Suprapubic skin (tissue), 4 donors: ENCODE measurements at places on chromosomes 4 and X. TPM values are rescaled to one million over a fixed set of nuclear protein-coding genes. Genes with fewer than 3 reads are reported as not detected.

Gene ATRX
- 93.6 TPM for total RNA-seq

Gene GPR143
- 9.8 TPM for total RNA-seq

Gene SMIM10L2A
- total RNA-seq, result 1.7 TPM

Gene CHIC2
- total RNA-seq, result 60.3 TPM

DNA sequence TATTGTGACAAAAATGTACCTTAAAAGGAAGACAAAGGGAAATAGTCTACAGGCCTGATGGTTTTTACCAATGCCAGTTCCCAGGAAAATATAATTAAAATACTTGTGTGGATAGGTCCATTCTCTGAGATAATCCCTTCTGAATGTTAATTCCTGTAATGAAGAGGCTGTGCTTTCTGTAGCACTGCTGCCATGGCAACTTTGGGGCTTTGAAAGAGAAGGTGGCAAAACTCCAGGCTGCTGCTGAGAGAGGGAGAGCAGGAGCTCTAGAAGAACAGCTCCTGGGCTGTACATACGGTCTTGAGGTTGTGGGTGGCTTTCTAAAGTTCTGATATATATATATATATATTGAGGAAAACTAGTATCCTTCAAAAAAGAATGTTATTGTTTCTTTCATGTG, 125.4 kb downstream of the PDLIM5 start:
- DNase-seq, result no peak

DNA sequence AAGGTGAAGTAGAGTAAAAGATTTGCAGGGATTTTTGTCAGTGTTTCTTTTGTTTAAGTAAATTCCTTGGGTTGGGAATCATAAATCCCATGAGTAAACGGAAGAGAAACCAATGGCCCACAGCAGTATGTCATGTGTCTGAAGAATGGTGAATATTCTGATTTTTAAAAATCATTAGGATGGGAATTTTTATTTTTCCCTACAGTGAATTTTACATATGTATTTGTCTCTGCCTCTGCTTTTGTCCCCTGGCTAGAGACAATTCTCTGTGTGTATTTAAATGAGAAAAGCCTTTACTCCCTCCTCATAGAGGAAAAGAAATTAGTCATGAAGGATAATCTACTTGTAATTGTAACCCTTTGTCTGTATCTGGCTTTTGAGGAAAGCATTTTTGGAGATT, 152.1 kb downstream of the THOC2 start:
- no peak for DNase-seq

DNA sequence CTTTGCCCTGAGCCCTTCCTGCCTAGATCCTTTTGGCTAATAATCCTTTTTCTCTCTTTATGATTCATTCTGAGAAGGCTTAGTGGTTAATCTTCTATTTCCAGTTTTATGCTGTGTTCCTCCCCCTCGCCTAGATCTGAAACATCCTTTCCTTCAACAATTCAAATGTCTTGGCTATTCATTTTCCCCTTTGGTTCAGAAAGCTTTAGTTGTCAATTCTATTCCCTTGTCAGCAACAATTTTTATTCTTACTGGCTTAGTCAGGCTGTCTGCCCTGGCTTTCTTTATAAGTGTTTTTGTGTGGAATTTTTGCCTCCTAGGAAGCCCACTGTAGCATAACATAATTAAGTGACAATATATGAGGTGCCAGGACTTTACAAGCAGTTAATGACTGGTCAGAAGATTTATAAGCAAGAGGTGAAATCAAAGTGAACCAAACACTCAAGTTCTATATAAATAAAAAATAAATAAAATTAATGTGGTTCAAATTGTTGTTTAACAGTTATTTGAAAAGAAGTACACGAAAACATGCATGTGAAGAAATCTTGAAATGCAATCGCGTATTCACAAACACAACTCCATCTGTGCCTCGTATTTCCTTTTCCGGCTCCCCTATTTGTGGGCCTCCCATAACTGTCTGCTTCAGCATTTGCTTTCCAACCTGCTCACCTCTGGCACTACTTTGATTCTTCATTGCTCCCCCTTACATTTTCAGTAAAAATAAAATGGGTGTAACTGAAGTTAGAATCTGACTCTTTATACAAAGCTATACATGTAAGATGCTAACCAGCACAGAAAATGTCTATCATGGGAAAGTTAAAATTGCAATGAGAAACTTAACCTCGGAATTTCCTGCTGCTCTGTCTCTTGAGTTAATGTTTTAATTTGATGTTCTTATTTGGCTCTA, 235.4 kb downstream of the SPRY1 start:
- DNase-seq, result no peak

DNA sequence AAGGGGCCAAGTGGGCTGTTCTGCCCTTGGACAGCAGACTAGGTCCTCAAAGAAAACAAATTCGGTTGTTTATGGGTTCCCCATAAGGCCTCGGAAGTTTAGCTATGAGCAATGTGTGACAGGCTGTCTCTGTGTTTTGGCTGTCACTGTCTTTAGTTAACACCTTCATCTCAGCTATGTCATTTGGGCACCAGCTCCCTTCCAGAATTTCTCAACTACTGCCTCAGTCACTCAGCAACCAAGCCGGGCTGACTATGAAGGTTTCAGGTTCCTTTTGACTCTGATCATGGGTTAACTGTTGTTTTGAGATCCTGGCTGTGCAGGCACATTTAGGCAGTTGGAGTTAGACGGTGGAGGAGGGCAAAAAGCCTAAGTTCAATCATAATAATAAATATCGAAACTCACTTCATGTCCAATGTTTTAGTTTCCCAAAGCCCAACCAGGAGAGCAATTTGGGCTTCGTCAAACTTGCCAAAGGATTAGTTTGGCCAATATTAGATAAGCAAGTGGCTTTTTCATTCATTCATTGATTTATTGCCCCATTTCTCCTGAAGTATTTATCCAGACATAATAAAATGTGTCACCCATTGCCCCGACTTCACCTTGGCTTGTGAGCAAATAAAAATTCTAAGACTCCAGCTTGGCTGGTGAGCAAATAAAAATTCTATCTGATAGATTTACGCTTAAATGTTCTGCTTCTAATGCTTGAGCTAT, 9.1 kb upstream of the PAGE1 start:
- DNase-seq, result no peak

DNA sequence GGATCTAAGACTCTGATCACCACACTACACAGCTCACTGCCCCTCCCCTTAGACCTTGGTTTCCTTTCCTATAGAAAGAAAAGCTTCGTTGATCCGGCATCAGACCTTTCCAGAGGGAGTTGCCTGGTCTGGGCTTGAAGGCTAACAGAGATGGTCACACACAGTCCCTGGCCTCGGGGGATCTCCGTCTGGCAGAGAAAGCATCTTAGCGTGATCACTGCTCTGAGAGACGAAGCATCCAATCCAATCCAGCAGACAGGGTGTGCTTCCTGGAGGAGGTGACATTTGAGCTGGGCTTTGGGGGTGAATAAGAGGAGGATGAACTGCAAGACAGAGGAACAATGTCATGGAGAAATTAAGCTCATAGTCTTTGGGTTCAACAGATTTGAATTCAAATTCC, 49.5 kb downstream of the HTRA3 start:
- DNase-seq, result peak; percentile 41

DNA sequence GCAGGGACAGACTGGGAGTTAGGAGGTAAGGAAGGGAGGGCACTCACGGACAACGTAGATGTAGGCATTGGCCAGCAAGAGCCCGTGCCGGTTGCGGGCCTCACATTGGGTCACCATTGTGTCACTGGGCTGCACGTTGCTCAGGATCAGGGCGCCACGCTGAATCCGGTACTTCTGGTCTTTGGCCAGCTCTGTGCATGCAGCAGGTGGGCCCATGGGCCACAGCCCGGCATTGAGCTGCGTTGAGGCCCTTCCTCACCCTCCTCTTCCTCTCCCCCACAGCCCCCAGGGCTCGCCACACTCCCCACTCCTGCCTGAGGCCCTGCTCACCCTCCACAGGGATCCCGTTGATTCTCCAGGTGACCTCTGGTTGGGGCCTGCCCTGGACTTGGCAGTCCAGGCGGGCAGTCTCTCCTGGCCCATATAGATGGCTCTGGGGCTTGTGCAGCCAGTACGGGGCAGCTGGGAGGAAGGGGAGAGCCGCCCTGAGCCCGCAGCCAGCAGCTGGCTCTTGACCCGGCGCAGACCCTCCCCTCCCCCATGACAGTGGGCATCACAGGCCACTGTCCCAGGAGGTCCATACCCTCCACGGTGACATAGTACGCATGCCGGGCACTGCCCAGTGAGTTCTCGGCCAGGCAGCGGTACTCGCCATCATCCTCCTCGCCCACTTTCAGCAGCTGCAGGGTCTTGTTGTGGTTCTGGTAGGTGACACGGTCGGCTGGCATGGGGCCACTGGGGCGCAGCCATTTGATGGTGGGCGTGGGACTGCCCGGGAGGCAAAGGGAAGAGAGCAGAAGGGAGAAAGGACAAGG, 16.3 kb downstream of the L1CAM start:
- DNase-seq, result no peak

- no peak for DNase-seq
Measured at GRCh38 chr4:143431526-143432257, 81.8 kb upstream of the SMARCA5 start.

DNA sequence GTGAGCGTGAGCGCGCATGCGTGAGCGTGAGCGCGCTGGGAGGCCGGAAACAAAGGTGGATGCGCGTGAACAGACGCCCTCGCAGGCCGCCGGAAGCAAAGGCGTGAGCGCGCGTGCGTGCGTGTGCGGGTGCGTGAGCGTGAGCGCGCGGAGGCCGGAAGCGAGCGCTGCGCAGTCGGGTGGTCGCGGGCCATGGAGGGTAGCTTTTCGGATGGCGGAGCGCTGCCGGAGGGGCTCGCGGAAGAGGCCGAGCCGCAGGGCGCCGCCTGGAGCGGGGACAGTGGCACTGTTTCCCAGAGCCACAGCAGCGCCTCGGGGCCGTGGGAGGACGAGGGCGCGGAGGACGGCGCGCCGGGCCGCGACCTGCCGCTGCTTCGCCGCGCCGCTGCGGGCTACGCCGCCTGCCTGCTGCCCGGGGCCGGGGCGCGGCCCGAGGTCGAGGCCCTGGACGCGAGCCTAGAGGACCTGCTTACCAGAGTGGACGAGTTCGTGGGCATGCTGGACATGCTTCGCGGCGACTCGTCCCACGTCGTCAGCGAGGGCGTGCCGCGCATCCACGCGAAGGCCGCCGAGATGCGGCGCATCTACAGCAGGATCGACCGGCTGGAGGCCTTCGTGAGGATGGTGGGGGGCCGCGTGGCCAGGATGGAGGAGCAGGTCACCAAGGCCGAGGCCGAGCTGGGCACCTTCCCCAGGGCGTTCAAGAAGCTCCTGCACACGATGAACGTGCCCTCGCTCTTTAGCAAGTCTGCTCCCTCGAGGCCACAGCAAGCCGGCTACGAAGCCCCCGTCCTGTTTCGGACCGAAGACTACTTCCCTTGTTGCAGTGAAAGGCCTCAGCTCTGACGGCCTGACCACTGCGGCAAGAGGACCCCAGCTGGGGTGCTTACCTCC, at the start of gene BLOC1S4:
Gene BLOC1S4, plus strand, starts transcription at position 157 of the 894 bp plus-strand sequence. Its CDS starts 36 bp downstream, at position 193.
- DNase-seq, result peak; percentile 86

DNA sequence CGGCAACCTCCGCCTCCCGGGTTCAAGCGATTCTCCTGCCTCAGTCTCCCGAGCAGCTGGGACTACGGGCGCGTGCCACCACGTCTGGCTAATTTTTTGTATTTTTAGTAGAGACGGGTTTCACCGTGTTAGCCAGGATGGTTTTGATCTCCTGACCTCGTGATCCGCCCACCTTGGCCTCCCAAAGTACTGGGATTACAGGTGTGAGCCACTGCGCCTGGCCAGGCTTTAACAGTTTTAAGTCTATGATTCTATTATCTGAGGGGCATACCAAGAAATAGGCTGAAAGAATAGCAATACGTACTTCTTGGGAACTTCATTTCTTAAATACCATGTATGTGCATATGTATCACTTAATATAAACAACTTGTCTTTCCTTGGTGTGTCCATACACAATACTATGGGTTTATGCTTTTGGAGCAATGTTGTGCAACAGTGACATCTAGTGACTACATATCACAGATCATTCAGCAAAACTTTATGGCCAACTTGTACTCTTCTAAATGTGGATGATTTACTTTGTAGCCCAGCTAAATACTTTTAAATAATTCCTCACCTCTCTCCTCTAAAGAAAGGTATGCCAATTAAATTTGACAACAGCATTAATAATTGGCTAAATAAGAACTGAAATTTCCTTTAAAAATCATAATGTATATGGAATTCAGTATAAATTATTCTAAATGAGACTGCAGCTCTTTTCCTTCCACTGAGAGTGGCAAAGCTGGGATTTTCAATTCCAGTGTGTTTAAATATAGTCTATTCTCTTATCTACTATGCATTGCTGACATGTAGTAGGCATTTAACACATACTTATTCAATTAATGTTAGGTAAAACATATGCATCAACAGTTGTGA, 10.4 kb downstream of the SLC9B1 start:
- DNase-seq, result no peak

- no peak for DNase-seq
Measured at GRCh38 chrX:71366674-71367256, 608 bp downstream of the TAF1 start.

- no peak for DNase-seq
Measured at GRCh38 chrX:155577682-155578081, 35.1 kb downstream of the TMLHE start.

GRCh38 chr4:44671636-44672035, 6.6 kb upstream of the GUF1 start:
- DNase-seq, result no peak

DNA sequence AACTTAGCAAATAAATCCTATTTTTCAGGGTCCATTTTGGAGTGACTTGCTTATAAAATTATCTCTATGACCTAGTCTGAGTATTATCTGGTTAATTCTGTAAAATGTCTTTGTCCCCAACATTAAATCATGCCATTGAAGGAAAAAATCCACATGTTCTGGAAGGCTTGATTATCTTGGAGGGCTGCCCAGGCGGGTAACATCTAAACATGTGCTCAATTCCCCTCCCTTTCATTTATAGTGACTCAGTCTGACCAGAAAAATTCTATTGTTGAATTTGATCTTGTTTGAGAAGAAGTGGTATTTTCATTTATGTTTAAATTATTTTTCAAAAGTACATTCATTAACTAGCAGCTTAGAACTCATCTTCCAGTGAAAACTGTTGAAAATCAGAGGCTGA, 55.4 kb upstream of the SLC10A7 start:
- DNase-seq, result no peak
